ENCODE measurements at places on chromosomes 16 and 17.

- DNase-seq = no peak
Measured at GRCh38 chr16:81738783-81739496, 40.2 kb upstream of the PLCG2 start.

DNA sequence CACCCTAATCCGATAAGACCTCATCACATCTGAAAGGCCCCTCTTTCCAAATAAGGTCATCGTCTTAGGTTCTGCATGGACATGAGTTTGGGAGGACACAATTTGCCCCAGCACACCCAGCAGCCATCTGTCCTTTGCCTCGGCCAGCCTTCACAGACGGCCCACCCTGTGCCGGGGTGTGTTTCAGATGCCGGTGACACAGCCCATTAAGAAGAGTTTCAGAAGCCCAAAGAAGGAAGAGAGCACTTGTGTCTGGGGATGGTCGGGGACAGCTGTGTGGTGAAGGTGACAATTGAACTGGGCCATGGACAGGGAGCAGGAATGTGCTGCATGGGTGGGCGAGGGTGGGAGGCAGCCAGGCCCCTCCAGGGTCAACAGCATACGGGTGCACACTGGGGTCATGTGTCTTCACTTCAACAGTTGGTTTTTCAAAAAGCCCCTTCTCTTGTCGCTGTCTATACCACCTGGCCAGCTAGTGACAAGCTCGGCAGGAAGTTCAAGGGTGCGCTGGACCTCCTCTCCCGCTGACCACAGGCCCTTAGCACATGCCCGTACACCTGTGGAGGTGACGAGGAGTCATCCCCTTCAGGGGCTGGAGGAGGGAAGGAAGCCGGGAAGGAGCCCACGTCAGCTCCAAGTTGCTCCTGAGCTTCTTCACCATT lies 183.1 kb downstream of the C16orf95 start:
- DNase-seq = no peak

DNA sequence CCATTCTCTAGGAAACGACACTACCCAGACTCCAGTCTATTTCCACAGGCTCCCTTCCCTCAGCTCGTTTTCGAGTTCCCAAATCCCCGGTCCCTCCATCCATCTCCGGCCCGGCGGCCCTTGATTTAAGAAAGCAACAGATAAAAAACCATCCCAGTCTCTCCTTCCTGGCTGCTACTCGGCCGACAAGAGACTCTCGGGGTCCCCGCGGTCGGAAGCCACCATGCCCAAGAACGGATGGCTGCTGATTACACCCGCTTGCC lies 182 bp downstream of the RPL26 start:
- DNase-seq = no peak

- no peak for DNase-seq
Measured at GRCh38 chr17:21376081-21376758, at the start of gene KCNJ12. TSS of gene KCNJ12 (plus strand) at chr17:21376357. CDS start at chr17:21415343, 38,986 bp downstream.

DNA sequence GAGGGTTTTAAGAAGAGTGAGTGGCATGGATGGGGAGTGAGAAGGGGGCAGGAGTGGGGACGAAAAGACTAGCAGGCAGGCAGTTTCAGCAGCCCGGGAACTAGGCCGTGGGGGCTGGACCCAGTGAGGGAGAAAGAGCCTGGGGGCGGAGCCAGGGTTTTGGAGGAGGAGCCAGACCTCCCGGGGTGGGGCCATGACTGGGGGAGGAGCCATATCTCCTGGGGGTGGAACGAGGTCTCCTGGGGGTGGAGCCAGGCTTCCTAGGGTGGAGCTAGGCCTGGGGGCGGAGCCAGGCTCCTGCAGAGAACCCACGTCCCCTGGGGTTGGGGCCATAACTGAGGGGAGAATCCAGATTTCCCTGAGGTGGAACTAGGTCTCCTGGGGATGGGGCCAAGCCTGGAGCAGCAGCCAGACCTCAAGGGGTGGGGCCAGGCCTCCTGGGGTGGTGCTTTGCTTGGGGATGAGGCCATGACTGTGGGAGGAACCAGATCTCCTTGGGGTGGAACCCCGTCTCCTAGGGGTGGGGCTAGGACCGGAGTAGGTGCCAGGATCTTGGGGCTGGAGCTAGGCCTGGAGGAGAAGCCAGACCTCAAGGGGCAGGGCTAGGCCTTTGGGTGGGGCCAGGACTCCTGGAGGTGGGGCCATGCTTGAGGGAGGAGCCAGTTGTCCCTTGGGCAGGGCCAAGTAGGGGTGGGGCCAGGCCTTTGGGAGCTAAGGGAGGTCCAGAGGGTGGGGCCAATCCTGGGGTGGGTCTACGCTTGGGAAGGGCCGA lies 41.7 kb upstream of the JPH3 start:
- peak; percentile 70 for DNase-seq

- DNase-seq = no peak
Measured at GRCh38 chr16:11494433-11494832, 92.3 kb downstream of the LITAF start.

DNA sequence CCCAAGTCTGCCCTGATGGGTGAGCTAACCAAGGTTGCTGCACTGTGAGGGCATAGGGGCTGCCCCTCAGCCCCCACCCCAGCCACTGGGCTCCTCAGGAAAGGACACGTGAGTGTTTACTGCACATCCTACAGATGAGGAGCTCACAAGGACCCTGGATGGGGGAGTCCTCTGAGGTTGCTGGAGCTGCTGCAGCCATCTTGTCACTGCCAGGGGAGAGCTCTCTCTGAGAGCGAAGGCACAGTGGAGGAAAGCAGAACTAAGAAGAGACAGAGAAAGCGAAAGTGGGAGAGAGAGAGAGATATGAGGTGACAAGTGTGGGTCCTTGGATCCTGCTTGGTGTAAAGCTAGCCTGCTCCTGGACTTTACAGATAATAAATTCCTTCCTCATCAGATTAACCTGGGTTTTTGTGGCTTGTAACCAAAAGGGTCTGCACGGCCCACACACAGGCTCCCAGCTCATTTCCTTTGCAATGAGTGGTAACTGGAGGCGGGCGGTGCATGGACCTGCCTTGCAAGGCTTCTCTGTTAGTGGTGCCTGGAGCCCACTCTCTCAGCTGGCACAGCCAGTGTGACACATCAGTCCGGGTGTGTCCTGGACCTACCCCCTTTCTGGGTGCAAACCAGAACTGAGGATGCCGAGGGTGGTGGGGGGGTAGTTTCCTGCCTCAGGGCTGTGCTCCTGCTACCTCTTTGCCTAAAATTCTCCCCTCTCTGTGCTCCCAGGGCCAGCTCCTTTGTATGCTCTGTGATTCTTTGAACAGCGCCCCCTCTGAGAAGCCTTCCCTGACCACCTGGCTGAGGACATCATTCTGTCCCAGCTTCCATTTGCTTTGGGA lies 14.2 kb downstream of the SNX20 start:
- no peak for DNase-seq

DNA sequence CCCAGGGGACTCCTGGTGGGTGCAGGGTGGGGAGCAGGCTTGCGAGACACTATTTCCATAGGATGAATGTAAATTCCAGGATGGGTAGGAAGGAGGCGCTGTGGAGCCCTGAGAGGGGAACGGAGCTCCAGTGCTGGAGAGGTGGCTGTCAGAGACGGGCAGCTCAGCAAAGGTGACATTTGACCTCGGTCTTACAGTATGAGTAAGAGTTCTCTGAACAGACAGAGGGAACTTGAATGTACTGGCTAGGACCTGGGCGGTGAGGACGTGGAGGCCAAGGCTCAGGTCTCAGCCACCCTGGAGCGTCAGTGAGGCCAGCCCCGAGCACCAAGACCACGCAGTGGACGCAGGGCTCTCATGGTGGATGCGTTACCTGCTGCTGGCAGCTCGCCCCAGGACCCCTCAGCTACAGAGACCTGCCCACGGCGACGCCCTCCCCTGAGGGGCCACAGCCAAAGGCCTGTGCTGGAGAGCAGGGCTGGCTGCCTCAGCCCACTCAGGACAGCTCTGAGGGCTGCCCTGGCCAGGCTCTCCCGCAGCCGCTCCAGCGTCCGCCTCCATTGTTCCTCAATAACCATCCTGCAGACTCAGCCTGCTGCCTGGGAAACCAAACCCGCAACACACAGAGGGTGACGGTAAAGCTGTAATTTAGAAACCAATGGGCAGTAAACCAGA lies 65.9 kb upstream of the TNRC6C start:
- DNase-seq = peak; percentile 64

DNA sequence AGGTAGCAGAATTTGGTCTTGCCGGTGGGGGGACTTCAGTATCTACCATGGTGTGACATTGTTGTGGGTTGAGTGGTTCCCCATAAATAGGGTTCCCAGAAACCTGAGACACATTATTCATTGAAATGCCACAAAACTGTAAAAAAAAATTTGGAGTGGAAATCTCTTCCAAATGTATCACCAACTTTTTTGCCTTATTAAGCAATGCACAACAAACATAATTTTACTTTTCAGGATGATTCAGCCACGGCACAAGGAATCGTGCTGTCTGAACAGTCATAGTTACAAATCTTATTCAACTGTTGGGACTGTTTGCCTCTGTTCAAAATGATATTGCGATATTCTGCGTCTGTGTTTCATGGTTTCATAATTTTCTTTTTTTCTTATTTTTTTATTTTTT lies 181.2 kb downstream of the NTN1 start:
- DNase-seq = no peak

GRCh38 chr16:73504591-73505575 lies 457.0 kb upstream of the ZFHX3 start:
- DNase-seq = no peak

DNA sequence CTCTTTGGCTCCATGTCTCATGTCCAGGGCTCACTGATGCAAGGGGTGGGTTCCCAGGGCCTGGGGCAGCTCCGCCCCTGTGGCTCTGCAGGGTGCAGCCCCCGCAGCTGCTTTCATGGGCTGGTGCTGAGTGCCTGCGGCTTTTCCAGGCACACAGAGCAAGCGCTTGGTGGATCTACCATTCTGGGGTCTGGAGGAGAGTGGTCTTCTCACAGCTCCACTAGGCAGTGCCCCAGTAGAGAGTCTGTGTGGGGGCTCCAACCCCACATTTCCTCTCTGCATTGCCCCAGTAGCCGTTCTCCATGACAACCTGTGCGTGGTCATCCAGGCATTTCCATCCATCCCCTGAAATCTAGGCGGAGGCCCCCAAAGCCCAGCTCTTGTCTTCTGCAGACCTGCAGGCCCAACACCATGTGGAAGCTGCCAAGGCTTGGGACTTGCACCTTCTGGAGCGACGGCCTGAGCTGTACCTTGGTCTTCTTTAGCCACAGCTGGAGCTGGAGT lies 5.2 kb downstream of the IL32 start:
- DNase-seq = no peak

DNA sequence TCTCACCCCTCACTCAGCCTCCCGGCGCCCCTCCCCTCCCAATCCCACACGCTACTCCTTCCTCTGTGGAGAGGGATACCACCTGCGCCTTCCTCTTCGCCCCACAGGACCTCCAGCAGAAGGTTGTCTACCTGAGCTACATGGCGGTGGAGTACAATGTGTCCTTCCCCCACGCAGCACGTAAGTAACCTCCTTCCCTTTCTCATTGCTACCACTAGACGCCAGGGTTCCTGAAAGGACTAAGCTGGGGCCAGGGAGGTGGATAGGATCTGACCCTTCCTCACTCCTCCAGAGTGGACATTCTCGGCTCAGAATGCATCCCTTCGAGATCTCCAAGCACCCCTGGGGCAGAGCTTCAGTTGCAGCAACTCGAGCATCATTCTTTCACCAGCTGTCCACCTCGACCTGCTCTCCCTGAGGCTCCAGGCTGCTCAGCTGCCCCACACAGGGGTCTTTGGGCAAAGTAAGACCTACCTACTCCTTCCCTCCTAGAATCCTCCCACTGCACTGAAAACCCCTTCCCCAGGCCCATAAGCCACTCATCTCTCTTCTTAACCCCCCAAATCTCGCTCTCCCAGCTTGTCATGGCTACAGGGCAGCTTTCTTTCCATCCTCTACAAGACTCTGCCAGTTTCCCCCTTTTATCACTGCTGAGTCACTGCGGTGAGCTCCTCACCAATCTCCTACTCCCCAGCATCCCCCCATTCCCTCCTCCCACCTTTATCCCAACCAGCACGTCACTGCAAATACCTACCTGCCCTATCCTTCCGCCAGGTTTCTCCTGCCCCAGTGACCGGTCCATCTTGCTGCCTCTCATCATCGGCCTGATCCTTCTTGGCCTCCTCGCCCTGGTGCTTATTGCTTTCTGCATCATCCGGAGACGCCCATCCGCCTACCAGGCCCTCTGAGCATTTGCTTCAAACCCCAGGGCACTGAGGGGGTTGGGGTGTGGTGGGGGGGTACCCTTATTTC lies 1.5 kb downstream of the CD68 start:
- no peak for DNase-seq

GRCh38 chr17:51857052-51857597 lies 301.4 kb downstream of the CA10 start:
- DNase-seq = no peak

DNA sequence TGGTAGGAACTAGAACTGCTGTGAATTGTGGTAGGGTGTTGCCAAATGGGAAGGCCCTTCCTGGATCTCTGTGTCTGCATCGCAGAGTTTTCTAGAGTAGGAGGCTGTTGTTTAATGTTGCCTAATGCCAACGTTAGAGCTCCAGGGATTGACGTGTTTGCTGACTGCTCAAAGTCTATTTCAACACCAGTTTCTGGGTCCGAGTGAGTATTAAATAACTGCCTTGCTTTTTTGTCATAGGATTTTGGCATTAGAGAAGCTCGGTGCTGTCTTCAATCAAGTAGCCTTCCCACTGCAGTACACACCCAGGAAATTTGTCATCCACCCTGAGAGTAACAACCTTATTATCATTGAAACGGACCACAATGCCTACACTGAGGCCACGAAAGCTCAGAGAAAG lies 40.0 kb downstream of the SF3B3 start:
- no peak for DNase-seq

DNA sequence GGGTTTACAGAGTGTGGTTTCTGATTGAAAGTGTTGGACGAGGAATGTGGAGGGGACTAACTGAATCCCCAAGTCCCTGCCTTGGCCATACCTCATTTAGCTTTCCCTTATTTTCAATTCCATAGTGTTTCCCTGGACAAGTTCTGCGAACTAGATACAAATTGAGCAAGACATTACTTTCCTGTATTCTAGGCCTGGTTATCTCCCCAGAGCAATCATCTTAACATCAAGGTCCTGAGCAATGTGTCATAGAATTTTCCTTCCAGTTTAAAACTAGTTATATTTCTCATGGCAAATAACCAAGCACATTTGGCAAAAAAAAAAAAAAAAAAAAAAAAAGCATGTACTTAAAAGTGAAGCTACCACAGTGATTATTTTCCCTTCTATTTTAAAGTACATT lies 330.1 kb downstream of the CDH11 start:
- DNase-seq = no peak

- DNase-seq = no peak
Measured at GRCh38 chr16:56355221-56355620, 70.1 kb downstream of the AMFR start.

GRCh38 chr16:69538808-69539207 lies 27.0 kb upstream of the NFAT5 start:
- DNase-seq = no peak

- DNase-seq = no peak
Measured at GRCh38 chr16:31676731-31677130, 149.0 kb downstream of the AHSP start.

GRCh38 chr17:75398279-75398678 lies 7.2 kb downstream of the GRB2 start:
- no peak for DNase-seq

DNA sequence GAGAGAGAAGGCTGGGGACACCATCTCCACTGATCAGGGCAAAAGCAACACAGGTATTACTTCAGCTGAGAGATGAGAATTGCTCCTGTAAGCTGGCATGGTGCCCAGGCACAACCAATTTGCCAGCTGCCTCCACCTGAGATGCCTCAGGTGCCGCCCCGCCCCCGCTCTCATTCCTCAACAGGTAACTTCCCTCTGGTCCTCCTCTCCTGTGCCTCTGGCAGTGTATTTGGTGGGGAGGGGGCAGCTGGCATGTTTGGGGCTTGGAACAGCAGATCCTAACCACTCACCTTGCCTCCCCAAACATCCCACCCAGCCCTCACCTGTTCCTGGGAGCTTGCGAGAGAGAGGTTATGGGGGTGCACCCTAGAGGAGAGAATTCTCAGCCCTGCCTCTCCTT lies 2.9 kb upstream of the SRCIN1 start:
- no peak for DNase-seq

GRCh38 chr17:12463102-12463501 lies 202.6 kb upstream of the MYOCD start:
- DNase-seq = no peak
